ENCODE measurements at places on chromosomes 12 and 14. TPM values are rescaled to one million over a fixed set of nuclear protein-coding genes. Genes with fewer than 3 reads are reported as not detected.
A peak's percentile ranks its signal among the peaks of the same experiment; 100 is the strongest.

- DNase-seq: no peak
Measured at GRCh38 chr14:40581264-40581663, 1025.4 kb upstream of the LRFN5 start.

- no peak for DNase-seq
Measured at GRCh38 chr12:54051026-54051842, 2.4 kb upstream of the HOXC4 start.

Gene OTOGL
- total RNA-seq: 0.26 TPM

GRCh38 chr12:50249464-50250182 lies 33.7 kb downstream of the LIMA1 start:
- DNase-seq: peak; percentile 26

- no peak for DNase-seq
Measured at GRCh38 chr14:28482251-28483040, 284.1 kb upstream of the FOXG1 start.

- no peak for DNase-seq
Measured at GRCh38 chr12:68263366-68263765, 10.0 kb upstream of the IL22 start.

DNA sequence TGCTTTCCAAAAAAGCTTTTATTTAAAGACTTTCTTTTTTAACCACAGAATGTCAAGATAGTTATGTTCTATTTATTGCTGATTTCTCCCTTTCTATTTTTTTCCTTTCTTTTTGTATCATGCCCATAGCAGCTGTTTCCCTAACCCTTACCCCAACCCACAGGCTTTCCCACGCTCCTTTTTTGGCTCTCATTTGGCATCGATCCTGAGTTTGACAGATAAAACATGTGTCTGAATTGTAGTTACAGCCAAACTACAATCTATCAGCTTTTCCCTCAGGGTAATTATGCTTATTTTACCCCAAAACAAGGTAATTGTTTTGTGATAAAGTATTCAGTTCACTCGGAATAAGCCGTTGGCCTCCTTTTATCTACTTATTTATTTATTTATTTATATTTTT lies 46.7 kb downstream of the PDE3A start:
- DNase-seq: no peak

- DNase-seq: no peak
Measured at GRCh38 chr14:91142214-91142668, 28.4 kb downstream of the DGLUCY start.

DNA sequence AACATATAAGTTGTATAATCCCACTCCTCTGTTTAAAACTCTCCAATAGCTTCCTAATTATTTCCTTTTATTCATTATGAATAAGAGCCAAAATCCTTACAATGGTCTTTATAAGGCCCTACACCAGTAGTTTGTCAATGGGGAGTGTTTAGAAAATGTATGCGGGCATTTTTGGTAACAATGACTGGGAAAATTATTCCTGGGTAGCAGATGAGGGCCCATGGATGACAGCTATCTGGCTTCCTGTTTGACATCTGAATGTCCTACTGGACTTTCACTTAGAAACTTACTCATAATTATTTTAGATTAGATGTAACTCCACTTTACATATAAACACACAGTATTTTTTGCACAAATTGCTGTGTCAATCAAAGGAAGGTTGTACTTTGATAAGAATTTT lies 101.2 kb downstream of the PAPLN start:
- no peak for DNase-seq

DNA sequence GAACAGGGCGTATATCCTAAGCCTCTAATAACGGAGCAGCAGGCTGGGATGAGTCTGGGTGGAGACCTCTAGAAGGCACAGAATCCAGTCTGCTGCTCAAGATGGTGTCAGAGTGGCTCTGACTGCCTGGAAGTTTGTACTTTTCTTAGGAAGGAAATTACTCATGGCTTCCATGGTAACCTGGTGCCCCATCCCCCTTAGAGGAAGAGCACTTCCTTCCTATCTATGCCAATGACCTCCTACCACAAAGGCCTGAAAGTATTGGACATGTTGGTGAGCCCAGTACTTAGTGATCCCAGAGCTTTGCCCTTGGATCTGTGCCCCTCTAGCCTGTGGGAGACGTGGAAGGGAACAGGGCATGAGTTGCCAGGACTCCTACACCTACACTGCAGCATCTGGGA lies 1.5 kb downstream of the BATF start:
- DNase-seq: no peak

DNA sequence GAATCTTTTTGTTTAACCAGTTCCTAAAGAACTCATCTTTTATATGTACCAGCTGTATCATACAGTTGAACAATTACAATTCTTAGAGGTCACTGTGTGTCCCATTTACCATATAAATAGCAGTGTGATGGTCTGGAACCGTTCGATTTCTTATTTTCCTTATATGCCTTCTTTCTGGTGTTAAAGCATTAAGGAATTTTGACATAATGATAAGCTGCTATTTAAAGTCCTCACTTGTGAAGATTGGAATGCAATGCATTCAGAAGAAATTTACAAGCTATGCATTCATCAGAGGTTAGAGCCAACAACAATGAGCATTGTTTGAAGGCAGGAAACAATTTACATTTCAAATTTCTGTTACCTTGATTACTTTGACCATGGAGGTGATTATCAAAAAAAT lies 80.0 kb upstream of the PRICKLE1 start:
- no peak for DNase-seq

Gene KRT71
- total RNA-seq: not detected

Gene ABCD2
- total RNA-seq: under 0.01 TPM

GRCh38 chr14:85387181-85387580 lies 142.8 kb upstream of the FLRT2 start:
- DNase-seq: no peak

GRCh38 chr12:47705566-47706425 lies at the start of gene RPAP3:
RPAP3 (minus strand) TSS chr12:47706030; CDS start chr12:47702840, 3,190 bp downstream.
- peak; percentile 98 for DNase-seq

Gene GSC
- 0.33 TPM for total RNA-seq

Gene CCDC197
- not detected for total RNA-seq

DNA sequence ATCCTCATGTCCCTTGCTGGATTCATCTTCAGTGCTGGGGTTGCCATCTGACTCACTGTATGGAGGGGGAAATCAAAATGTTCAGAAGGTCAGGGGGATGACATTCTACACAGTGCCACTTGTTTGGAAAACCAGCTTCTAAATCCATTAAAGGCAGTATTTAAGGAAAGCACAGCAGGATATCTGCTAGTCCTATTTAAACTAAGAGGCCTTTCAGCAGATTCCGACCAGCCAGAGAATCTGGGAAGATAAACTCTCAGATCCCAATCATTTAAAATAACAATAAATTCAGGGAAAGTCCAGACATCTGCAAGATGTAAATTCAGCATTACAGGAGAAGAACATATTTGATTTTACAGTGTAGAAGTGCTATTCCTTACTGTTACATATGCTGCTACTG lies 3.8 kb downstream of the SIX4 start:
- DNase-seq: no peak

GRCh38 chr14:68819260-68819691 lies 26.4 kb upstream of the ZFP36L1 start:
- DNase-seq: no peak

DNA sequence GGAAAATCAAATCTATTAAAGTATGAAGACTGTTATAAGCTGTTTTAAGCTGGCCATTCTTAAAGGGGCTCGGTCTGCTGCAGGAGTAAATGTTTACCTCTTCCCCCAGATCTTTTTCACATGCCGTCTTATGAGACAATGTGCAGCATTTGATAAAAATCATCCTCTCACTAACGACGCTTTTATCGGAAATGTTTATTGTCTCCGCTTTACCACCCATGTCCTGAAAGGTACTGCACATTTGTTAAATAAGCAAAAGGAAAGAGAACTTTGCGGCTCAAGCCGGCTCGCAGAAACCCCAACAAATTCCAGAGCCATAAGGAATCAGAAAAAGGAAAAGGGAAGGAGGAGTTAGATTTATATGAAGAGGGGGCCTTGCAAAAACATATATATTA lies 137.8 kb downstream of the HMGA2 start:
- no peak for DNase-seq

Gene REP15
- 2.0 TPM for total RNA-seq

GRCh38 chr12:18683327-18684013 lies 54.3 kb downstream of the PLCZ1 start:
- no peak for DNase-seq

DNA sequence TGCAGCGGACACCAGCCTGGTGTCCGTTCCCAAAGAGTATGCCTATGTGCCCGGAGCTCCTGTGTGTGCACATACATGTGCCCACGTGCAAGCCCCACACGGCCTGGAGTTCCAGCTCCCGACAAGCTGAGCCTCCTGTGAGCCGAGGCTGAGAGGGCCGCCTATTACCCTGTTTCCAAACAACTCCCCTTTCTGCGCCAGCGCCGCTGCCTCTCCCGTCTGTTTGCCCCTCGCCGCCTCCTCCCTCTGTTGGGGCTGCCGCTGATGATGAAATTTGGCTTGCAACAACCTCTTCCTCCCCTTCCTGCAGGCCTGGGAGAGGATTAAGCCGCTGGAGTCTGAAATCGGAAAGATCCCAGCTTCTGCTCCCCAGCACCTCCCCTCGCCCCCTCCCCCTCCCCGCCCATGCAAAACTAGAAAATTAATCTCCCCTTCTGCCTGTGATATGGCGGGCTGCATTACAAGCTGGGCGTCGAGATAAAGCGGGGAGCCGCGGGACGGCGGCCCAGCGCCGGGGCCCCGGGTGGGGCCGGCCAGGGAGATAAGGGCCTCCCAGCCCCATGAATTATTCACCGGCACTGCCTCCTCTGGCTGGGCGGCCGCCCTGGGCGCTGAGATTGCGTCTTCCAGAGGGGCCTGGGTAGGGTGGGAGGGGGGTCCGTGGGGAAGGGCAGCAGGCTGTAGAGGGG lies 6.8 kb upstream of the ASIC1 start:
- DNase-seq: peak; percentile 53
